ENCODE measurements at places on chromosomes 13 and 19.

DNA sequence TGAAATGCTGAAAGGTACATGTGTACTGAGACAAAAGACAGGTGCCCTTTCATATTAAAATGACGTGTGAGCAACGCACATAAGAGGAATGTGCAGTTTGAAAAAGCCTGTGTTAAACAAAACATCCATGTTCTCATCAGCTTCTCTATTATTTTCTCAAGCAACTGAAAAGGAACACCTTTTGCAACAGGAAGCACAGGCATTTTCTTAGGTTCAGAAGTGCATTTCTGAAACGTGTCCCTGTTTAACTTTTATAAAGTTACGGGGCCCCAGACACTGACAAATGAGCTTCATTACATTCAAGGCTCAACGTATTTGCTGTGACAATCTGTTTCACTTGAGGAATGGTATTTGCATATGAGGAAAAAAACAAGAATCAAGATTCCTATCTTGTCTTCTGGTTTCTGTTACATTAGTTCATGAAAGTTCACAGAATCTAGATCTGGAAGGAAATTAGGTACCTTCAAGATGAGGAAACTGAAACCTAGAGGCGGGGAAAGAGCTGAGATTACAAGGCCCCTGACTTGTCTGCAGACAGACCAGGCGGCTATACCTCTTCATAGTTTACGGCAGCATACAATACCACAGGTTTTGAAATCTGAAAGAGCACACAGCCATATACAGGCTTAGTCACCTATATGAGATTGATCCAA, 431.7 kb downstream of the KLF12 start:
- DNase-seq, result no peak

DNA sequence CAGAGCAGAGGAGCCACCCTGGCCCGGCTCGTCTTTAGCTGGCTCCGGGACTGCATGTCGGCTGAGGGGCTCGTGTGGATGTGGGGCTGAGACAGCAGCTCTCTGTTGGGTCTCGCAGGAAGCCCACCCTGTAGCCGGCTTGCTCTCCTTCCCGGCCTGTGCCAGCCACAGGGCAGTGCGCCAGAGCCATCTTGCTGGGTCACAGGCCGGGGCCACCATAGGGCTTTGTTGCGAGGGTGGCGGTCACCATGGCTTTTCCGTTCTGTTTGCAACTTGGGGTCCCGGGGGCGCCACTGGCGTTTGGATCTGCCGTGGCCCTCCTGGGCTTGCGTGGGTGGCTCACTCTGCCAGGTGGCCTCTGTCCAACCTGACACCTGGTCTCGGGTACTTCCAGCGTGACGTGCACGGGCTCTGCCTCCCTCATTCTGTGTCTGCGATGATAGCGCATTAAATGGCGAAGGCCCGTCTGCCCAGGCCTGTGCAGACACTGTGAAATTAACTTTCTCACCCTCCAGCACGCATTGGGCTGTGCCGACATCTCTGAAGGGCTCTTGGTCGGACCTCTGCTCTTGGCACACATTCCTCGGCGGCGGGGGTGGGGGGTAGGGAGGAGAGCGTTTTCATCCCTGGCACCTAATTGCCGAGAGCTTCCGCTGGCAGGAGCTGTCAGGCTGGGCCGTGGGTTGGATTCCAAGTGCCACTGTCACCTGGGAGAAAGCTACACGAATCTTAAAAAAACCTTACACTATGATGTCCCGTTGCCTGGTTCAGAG, 95.1 kb downstream of the KDM4B start:
- DNase-seq, result no peak

DNA sequence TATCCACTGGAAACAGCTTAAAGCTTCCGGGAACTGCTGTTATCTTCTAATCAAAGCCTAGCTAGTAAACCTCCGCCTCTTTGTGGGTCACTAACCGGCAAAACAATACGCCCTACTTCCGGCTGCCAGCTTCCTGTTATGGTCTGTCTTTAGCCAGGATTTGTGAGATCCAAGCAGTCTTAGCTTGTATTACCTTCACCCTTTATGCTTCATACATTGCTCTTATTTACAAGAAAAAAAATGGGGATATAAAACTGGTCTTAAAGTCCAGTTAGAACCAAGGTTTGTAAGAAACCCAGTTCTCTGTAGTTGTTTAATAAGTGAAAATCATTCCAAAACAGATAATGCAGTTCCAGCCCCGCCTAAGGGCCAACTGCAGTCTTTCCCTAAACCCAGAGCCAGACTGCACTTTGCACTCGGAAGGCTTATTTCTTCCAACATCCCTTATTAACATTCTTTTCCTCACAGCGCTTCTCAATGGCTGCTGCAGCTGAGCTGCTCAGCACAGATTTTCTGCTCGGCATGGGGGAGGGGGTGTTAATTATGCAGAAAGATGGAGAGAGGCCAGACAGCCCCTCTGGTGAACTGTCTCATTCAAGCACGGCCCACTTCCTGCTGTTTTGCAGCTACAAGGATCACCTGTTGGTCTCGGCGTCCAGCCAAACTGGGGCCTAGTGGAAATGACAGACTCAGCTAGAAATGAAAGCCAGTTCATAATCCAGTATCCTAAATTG, 368.4 kb downstream of the KLF12 start:
- DNase-seq, result no peak

- DNase-seq, result peak; percentile 51
Observed at GRCh38 chr19:58562122-58563033, 4.0 kb upstream of the UBE2M start.

DNA sequence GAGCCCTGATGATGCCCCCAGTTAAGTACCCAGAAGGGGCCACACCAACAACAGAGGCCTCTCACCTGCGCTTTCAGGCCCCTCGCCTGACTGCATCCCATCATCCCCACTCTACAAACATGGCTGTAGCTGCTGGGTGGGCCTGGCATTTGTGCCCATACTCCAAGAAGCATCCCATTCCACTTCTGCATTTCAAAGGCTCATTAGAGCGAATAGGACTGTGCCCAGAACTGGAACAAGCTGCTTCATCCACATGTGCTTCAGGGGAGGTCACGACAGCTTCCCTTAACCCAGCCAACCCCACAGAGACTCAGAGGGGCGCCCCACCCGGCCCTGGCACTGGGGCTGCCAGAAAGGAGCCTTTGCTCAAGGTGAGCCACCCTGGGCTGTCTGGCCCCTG, 156.9 kb downstream of the SIPA1L3 start:
- DNase-seq, result no peak

GRCh38 chr13:74774264-74774663, 640.1 kb upstream of the KLF12 start:
- no peak for DNase-seq
